ENCODE measurements at places on chromosomes 4 and X. TPM values are rescaled to one million over a fixed set of nuclear protein-coding genes. Genes with fewer than 3 reads are reported as not detected.

DIPK2B gene
- total RNA-seq = not detected

DMD gene
- total RNA-seq = 6.5 TPM

SCD5 gene
- 16.9 TPM for total RNA-seq

TRIM60 gene
- total RNA-seq = not detected

ANXA10 gene
- not detected for total RNA-seq

ADRA2C gene
- total RNA-seq = 0.10 TPM

PDCL2 gene
- total RNA-seq = not detected

NIPAL1 gene
- total RNA-seq = 16.2 TPM

All from foreskin keratinocyte (primary cell).